NCI-H187 treated with DMSO at 0.1 percent for 48 hours (cell line): ENCODE measurements at places on chromosomes 13 and 19.

DNA sequence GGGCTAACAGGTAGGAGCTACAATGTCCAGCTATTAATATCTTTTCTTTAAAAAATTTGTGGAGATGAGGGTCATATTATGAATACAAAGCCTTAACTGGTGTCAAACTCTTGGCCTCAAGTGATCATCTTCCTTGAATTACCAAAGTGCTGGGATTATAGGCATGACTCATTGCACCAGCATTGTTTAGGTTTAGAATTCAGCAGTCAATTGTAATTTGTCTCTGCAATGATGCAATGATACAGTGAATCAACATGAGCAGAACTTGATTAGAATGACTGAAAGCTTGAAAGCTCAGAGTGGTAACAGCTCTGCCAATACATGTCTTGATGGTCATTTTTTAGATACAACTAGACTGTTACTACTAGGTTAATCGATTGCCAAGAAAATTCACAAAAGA is 752.8 kb upstream of the MIR17HG start:
- no peak for DNase-seq

DNA sequence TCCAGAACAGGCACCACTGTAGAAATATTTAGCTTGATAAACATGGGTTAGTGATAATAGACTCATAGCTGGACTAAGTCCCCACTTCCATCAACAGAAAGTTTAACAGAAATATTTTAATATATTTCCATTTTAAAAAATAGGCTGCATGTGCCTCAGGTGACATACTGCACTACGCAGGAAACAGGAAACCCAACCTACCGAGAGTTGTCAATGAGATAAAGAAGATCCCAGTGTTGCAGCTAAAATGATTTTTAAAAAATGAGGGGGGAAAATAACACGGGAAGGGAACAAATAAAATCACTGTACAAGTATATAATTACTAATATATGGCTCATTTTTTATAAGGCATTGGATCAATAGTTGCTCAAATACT is 154.8 kb downstream of the TBC1D4 start:
- DNase-seq, result no peak

DNA sequence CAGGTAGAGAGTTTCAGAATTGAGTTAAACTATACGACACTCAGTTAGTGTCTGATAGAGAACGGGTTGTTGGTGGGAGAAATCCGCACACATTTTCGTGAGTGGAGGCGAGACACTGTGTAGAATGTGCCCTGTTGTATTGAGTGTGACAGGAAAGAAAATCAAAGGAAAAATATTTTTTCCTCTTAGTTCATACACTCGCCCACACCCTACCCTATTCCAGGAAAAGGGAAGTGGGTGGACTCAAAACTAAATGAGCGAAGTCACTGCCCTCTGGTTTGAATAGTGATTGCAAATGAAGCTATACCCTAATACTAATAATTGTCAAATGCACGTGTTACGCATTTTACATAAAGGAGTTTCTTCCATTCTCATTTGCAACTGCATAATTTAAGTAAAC is 2.0 kb downstream of the ZNF347 start:
- no peak for DNase-seq

GRCh38 chr19:28977826-28978225 is 235.1 kb downstream of the UQCRFS1 start:
- no peak for DNase-seq

GRCh38 chr13:89755729-89756492 is 1591.6 kb upstream of the MIR17HG start:
- DNase-seq, result no peak

DNA sequence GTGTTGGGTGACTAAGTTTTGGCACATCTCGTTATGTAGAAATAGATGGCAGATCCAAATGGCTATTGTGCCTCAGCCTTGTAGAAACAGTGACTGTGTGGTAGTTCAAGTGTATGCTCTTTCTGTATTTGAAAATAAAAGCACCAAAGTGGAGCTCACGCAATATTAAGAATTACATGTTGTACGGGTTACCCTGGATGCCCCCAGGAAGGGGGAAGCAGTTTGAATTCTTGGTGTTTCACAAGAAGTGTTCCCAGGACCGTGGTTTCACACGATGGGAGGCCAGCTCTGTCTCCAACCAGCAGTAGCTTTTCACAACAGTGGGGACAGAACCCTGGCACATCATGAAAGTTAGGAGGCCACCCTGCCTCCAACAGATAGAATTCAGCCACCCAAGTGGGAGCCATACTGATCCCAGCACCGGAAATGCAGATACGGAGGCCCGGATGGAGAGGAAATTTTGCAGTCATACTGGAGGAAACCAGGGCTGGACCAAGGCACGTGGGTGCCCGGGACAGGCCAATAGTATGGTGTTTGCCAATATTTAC is 8.9 kb downstream of the FLT1 start:
- no peak for DNase-seq

DNA sequence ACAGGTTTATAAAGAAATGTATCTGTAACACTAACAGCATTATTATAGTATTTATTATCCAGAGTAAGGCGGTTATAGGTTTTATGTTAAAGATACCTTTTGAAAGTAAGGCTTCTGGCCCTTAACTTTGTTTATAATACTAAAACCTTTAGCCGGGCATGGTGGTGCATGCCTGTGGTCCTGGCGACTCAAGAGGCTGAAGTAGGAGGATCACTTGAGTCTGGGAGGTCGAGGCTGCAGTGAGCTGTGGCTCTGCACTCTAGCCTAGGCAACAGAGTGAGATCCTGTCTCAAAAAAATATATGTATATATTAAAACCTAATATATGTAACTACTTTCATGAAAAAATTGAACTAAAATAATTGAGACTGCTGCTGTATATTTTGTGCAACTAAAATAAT is 98.7 kb upstream of the KLF5 start:
- DNase-seq, result no peak

GRCh38 chr13:37263871-37264270 is 158.4 kb upstream of the CSNK1A1L start:
- no peak for DNase-seq

- no peak for DNase-seq
Measured at GRCh38 chr13:51953347-51954195, 57.7 kb downstream of the ATP7B start.

DNA sequence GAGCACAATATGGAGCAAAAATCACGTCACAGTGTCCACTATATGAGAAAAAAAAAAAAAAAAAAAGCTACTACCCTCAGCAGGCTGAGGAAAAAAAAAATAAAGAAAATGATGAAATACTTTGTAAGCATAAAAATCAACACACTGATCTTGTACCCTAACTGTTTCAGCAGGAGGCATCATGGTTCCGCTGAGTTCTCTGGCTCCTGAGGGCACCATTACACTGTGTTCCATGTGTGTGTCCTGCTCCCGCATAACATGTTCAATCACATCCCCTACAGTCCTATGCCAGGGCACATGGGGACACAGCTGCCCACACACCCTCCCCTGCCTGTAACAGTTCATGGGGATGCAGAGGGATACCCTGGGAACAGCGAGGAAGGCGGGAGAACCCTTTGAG is 33.5 kb downstream of the DOCK9 start:
- DNase-seq, result no peak

DNA sequence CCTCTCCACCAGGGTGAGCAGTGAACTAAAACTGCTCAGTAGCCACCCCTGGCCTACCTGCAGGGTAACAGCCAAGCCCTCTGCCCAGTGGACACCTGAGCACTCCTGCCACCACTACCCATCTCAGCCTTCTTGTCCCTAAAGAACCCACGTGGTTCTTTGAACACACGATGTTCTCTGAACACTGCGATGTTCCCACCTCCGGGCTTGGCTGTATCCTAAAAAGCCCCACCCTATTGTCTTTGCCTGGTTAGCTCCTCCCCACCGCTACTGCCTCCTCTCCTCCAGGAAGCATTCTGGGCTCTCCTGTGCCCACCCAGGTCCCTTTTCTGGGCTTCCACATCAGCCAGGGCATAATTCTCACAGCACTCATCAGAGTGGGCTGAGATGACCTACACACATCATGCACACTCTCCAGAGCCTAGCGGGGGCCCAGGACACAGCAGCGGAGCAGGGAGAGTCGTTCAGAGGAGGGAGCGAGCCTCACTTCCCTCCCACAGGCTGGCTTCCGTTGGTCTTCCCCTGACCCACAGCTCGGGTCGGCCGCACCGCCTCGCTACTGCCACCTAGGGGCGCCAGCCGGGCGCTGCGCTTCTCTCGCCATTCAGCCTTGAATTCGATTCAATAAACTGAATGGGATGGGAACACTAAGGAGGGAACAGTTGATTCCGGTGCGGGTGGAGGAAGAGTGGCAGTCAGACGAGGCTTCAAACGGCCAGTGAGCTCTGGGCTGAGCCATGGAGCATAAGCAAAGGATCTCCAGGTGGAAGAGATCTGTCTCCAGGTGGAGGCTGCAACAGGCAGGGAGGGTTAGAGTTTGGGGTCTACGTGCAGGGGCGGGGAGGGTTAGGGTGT is 3.2 kb downstream of the ELAVL1 start:
- DNase-seq, result no peak

DNA sequence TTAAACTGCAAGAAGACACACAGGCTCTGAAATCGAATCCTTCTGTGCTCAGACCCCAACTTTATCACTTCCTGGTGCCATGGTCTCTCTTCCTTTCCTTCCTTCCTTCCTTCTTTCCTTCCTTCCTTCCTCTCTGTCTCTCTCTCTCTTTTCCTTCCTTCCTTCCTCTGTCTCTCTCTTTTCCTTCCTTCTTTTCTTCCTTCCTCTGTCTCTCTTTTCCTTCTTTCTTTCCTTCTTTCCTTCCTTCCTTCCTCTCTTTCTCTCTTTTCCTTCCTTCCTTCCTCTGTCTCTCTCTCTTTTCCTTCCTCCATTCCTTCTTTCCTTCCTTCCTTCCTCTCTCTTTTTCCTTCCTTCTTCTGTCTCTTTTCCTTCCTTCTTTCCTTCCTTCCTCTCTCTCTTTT is 127.2 kb upstream of the CACNA1A start:
- no peak for DNase-seq

DNA sequence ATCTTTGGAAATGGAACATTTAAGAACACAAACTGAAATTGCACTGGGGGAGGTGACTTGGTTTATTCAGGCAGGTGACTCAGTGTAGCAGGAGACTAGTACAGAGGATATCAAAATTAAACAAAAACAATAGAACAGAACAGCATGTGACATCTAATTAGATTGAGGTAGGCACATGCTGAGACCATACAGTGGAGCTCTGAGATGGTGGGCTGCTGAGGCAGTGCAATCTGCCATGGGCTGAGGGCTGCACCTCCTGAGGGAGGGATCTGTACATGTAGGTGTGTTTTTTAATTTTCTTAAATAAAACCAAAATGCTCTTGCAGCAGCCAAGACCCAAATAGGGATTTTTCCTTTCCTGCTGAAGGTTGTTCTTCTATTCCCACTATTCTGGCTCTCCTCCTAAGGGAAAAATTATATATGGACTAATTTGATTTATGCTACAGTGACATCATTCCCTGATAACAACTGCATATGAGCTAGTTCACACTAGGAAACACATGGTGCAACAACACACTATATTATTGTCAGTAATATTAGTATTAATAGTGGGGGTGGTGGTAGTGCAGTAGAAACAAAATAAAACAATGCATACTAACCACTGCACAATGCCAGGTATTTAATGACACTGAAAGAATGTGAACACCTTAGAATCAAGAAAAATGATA is 48.0 kb downstream of the LNX2 start:
- DNase-seq, result no peak
